ENCODE measurements at places on chromosomes 6 and 20. TPM values are rescaled to one million over a fixed set of nuclear protein-coding genes. Genes with fewer than 3 reads are reported as not detected.

- DNase-seq: peak; percentile 77
These were observed 5.4 kb downstream of the TGM3 start for GRCh38 chr20:2301164-2301622.

- DNase-seq: no peak
These were observed 441.8 kb downstream of the PTPRT start for GRCh38 chr20:42747765-42748411.

DNA sequence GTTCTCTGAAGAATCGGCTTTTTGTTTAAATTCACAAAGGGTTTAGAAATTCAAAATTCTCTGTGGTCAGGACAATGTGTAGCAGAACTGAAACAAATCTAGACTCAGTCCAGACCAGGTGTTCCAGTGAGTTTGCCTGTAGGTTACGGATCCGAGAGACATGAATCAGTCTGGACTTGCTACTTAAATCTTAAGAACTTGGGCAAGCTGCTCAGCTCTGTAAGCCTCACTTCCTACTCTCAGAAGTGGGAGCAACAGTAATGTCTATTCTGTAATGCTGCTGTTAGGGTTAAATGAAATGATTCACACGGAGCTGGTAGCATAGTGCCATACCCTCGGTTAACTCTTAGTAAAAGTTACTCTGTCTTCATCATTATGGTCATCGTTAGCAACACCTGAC, 37.7 kb downstream of the HECA start:
- no peak for DNase-seq

The TMEM14A gene
- total RNA-seq: 8.7 TPM

The HSD17B8 gene
- total RNA-seq: 25.0 TPM

GRCh38 chr6:158382491-158382890, 70.2 kb downstream of the TULP4 start:
- no peak for DNase-seq

The RIPK1 gene
- 6.9 TPM for total RNA-seq

DNA sequence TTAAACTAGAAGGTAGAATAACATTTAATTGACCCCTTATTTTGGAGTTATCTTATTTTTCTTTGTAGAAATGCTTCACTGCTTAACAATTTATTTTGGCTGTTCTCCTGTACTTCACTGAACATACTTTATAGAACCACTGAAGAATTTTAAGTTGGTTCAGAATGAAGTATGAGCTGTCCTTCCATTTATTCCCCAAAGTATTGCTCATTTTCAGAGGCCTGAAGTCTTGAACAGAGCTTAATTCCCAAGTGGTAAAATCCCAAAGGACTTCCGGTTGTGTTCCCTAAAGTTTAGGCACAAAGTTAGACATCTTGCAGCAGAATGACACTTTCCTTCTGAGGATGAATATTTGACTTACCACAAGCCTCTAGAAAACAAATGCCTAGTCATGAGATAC, 233.3 kb downstream of the TINAG start:
- DNase-seq: no peak

GRCh38 chr20:50285376-50286173, 94.9 kb downstream of the CEBPB start:
- no peak for DNase-seq

GRCh38 chr20:3744806-3745685, 12.6 kb downstream of the HSPA12B start:
- peak; percentile 87 for DNase-seq

GRCh38 chr20:31569163-31570020, 35.7 kb upstream of the ID1 start:
- no peak for DNase-seq

The SIRPG gene
- total RNA-seq: not detected

The PTK6 gene
- 0.11 TPM for total RNA-seq

- no peak for DNase-seq
These were observed 36.8 kb downstream of the ZMYND8 start for GRCh38 chr20:47319517-47320252.

The USP49 gene
- 2.0 TPM for total RNA-seq

GRCh38 chr6:146861029-146861563, 262.3 kb downstream of the ADGB start:
- DNase-seq: no peak

The WFDC10B gene
- total RNA-seq: not detected

DNA sequence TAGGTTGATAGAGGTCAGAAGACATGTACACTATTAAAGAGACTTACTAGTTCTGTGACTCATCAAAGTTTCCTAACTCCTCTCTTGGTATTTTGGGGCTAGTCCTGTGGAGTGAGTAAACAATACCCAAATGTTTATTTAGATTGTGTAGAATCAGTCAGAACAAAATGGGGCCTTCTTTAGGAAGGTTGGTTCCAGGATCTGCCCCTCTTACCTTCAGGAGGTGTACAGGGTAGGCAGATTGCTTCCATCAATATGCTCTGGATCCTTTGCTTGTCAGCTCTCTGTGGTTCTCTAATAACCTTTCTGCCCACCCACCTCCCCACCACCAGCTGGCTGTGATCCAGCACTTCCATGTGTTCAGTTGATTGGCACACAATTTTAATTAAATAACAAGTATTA, 107.0 kb downstream of the POPDC3 start:
- no peak for DNase-seq

The TBX18 gene
- 8.4 TPM for total RNA-seq

DNA sequence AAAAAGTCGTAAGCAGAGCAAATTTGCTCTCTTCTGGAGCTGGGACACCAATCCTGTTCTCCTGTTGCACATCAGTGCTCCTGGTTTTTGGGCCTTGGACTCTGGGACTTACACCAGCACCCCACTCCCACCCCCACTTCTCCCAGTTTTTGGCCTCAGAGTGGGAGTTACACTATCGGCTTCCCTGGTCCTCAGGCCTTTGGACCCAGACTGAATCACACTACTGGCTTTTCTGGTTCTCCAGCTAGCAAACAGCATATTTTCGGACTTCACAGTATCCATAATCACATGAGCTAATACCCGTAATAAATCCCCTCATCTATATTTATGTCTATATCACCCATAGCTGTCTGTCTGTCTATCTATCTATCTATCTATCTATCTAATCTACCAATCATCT, 23.2 kb upstream of the ASCC3 start:
- DNase-seq: no peak

- DNase-seq: no peak
These were observed 49.3 kb upstream of the L3MBTL3 start for GRCh38 chr6:129969064-129969463.

The CYP39A1 gene
- 4.8 TPM for total RNA-seq

GRCh38 chr6:45300736-45301135, 27.4 kb upstream of the RUNX2 start:
- DNase-seq: no peak

GRCh38 chr6:163730246-163731210, 316.0 kb downstream of the QKI start:
- DNase-seq: no peak

The TOMM34 gene
- total RNA-seq: 10.3 TPM

DNA sequence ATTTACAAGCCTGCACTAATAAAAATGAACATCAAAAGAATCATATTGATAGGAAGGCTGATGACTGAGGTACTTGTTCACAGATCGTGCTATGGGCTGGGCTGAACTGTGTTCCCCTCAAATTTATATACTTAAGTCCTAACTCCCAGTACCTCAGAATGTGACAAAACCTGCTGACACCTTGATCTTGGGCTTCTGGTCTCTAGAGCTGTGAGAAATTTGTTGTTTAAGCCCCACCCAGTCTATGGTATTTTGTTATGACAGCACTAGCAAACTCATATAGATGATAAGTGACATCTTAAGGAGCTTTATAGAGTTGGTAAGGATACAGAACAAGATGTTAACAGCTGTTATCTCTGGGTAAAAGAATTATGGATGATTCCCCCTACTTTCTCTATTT, 13.8 kb downstream of the UBE2V1 start:
- no peak for DNase-seq

The PPP1R3G gene
- total RNA-seq: 13.1 TPM

DNA sequence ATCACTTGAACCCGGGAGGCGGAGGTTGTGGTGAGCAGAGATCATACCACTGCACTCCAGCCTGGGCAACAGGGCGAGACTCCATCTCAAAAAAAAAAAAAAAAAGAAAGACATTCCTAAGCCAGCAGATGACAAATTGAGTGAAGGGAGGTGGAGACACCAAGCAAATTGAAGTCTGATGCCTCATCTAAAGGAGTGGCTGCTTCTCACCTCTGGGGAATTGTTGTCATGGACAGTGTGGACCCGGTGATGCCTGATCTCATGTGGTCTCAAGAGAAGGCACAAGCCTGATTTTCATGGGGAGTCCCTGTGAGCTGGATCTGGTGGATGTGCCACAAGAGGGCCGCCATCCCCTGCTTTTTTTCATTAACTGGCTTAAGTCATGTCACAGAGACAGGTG, 272.0 kb downstream of the ZNF217 start:
- DNase-seq: no peak

DNA sequence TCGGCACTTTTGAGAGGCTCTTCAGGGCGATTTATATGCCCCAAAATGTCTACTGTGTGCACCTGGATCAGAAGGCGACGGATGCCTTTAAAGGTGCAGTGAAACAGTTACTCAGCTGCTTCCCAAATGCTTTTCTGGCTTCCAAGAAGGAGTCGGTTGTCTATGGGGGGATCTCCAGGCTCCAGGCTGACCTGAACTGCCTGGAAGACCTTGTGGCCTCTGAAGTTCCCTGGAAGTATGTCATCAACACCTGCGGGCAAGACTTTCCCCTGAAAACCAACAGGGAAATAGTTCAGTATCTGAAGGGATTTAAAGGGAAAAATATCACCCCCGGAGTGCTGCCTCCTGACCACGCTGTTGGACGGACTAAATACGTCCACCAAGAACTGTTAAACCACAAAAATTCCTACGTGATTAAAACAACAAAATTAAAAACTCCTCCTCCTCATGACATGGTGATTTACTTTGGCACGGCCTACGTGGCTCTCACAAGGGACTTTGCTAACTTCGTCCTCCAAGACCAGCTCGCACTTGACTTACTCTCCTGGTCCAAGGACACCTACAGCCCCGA, 8.2 kb downstream of the GCNT2 start:
- DNase-seq: no peak

GRCh38 chr6:110233770-110234374, 53.6 kb downstream of the CDC40 start:
- DNase-seq: no peak

- no peak for DNase-seq
These were observed 201.2 kb downstream of the FOXA2 start for GRCh38 chr20:22383156-22383555.
